IPS DF 6.9 (cell line): ENCODE measurements at places on chromosomes 1 and 21.

DNA sequence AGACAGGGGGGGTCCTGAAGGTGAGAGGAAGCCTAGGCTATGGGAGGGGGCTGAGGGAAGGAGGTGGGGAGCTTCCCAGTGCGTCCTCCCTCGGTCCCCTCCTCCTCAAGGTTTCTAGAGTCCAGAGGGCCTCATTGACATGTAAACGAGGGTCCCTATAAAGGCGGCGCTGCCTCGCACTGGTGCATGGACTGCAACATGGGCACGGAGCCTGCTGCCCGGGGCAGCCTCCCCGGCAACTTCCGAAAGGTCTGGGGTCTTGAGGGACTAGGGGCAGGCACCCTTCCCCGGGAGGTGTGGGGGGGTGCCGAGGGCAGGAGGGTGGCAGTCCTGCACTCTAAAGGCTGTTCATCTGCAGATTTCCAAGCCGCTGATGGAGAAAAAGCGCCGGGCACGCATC is at the start of gene HES3:
TSS of gene HES3 (plus strand) at position 187 of the 400 bp plus-strand sequence. CDS start at position 374, 187 bp downstream.
- DNase-seq, result no peak

DNA sequence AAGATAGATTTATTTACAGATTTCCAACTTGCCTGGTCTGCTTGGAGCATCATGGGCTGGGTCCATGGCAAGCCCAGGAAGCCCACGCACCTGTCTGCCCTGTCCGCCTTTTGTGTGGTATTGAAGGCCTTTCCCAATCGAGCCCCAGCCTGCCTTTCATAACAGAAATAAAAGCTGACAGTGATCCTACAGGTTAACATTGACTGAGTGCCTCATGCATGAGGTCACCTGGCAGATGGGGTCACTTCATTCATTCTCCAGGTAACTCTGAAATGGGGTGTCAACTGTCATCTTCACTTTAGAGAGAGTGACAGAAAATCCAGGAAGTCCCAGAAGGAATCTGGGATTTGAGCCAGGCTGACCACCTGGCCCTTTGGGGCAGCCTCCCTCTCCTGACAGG is 36.3 kb upstream of the CASZ1 start:
- DNase-seq, result no peak

DNA sequence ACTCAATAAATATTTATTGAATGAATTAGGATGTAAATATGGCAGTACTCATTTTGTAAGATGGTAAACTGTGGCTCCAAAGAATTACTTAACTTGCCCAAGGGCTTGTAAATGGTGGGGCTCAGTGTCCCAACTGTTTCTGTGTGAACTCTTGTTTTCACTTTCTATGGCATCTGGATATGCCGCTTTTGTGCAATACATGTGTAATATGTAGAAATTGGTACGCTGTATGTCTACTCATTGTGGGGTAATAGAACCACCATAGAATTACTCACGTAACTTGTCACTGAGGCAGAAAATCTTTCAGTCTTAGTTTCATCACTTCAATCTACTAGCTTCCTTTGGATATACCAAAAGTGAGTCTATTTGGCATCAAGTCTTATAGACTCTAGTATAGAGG is 977 bp downstream of the PRPF3 start:
- no peak for DNase-seq

- DNase-seq, result no peak
Measured at GRCh38 chr1:9145021-9145668, 16.2 kb upstream of the GPR157 start.

DNA sequence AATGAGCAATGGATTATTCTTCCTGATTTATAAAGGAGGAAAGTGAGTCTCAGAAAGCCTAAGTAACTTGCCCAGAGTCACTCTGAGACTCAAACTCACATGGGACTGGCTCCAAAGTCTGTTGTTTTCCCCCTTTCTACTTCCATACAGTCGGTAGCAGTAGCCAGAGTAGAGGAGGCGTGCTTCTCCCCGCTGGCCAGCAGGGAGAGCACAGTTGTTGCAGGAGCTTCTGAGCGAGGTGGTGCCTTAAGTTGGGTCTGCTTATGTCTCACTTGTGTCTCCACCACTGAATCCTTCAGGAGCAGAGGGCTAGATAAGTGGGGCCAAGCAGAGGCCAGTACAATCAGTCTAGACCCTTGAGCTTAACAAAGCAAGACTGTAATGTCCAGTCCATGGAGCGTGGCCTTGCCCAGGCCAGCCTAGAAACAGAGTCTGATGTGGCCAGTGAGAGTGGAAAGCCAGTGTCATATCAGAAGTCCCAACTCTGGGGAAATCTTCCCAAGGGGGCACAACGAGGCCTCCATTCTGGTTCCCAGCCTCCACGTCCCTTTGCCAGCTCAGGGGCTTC is 181.9 kb downstream of the ZSCAN20 start:
- no peak for DNase-seq
